ENCODE measurements at places on chromosomes 5 and 9. TPM values are rescaled to one million over a fixed set of nuclear protein-coding genes. Genes with fewer than 3 reads are reported as not detected.

Gene ZNF622
- 24.3 TPM for total RNA-seq

Gene HK3
- total RNA-seq = 0.77 TPM

Gene PCDHGA4
- 1.5 TPM for total RNA-seq

Gene ADGRV1
- 13.6 TPM for total RNA-seq

Gene ZNF883
- total RNA-seq = 12.9 TPM

Gene MED7
- 11.4 TPM for total RNA-seq

GRCh38 chr9:101365181-101365580 lies 19.6 kb downstream of the BAAT start:
- DNase-seq = no peak
- no peak overlapping the region for H3K4me3 ChIP-seq
- peaks cover 5% of the 10 kb centered on the region for H3K4me1 ChIP-seq
- no peaks in the 10 kb centered on the region for H3K27me3 ChIP-seq
- no peaks in the 10 kb centered on the region for H3K36me3 ChIP-seq

GRCh38 chr5:172170251-172170701 lies 17.7 kb downstream of the STK10 start:
- DNase-seq = no peak
- H3K4me3 ChIP-seq = no peak overlapping the region
- H3K27me3 ChIP-seq = no peaks in the 10 kb centered on the region
- H3K27ac ChIP-seq = no peak overlapping the region

GRCh38 chr5:141095263-141095641 lies 837 bp downstream of the PCDHB2 start:
- peak overlapping the region; percentile 96 for H3K27ac ChIP-seq
- peaks cover 39% of the 10 kb centered on the region for H3K36me3 ChIP-seq

- H3K27ac ChIP-seq = no peak overlapping the region
- no peak for DNase-seq
- peaks cover 3% of the 10 kb centered on the region for H3K4me1 ChIP-seq
- H3K27me3 ChIP-seq = no peaks in the 10 kb centered on the region
Measured at GRCh38 chr9:18463991-18464390, 10.0 kb upstream of the ADAMTSL1 start.

DNA sequence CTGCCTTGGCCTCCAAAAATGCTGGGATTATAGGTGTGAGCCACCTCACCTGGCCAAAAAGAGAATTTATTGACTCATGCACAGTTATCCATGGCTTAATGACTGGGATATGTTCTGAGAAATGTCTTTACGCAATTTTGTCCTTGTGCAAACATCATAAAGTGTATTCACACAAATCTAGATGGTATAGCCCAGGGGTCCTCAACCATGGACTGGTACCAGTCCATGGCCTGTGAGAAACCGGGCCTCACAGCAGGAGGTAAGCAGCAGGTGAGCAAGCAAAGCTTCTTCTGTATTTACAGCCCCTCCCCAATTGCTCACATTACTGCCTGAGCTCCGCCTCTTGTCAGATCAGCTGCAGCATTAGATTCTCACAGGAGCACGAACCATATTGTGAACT lies 12.4 kb upstream of the SIL1 start:
- peaks cover 25% of the 10 kb centered on the region for H3K4me1 ChIP-seq
- no peaks in the 10 kb centered on the region for H3K36me3 ChIP-seq
- H3K27ac ChIP-seq = peak overlapping the region; percentile 18
- no peaks in the 10 kb centered on the region for H3K27me3 ChIP-seq
- no peak overlapping the region for H3K4me3 ChIP-seq
- DNase-seq = no peak

DNA sequence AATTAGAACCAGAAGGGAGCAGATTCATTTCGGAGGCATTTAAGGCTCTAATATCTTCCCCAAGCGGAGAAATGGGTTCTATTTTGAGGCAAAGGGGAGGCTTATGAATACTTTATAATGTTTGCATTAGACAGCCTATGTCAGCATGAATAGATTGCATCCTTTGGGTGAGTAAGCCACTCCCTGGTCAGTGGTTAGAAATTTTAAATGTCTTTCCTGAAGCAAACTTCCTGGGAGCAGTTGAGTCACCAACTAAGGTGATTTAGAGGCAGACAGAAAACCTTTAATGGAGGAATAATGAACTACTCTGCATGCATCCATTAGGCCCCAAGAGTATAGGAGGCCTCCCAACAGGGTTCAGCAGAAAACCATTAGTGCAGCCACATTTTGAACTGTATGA lies 204.9 kb downstream of the ELAVL2 start:
- no peak for DNase-seq
- H3K4me1 ChIP-seq = peaks cover 13% of the 10 kb centered on the region
- H3K4me3 ChIP-seq = no peak overlapping the region
- H3K27me3 ChIP-seq = no peaks in the 10 kb centered on the region

DNA sequence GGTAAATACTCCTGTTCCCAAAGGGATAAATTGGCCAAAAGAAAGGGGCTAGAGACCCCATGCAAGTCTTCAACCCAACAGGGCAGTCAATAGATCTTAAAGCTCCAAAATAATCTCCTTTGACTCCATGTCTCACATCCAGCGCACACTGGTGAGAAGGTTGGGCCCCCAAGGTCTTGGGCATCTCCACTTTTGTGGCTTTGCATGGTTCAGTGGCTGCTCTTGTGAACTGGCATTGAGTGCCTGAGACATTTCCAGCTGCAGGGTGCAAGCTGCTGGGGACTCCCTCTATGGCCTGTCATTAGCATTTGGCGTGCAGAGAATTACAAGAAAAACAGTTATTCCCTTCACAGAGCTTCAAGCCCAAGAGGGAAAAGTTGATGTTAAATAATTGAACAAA lies 224.7 kb downstream of the MTRR start:
- no peaks in the 10 kb centered on the region for H3K36me3 ChIP-seq
- DNase-seq = no peak
- no peak overlapping the region for H3K27ac ChIP-seq

- no peak overlapping the region for H3K27ac ChIP-seq
- no peaks in the 10 kb centered on the region for H3K36me3 ChIP-seq
- H3K4me1 ChIP-seq = peaks cover 16% of the 10 kb centered on the region
- DNase-seq = no peak
- peaks cover 31% of the 10 kb centered on the region for H3K27me3 ChIP-seq
Measured at GRCh38 chr5:176184608-176185132, 53.6 kb upstream of the SIMC1 start.

GRCh38 chr5:107028938-107029337 lies 641.8 kb downstream of the EFNA5 start:
- H3K27ac ChIP-seq = no peak overlapping the region
- no peaks in the 10 kb centered on the region for H3K36me3 ChIP-seq
- H3K27me3 ChIP-seq = peaks cover 1% of the 10 kb centered on the region
- H3K4me1 ChIP-seq = peaks cover 4% of the 10 kb centered on the region

- H3K4me1 ChIP-seq = peaks cover 29% of the 10 kb centered on the region
- DNase-seq = no peak
- H3K27me3 ChIP-seq = peaks cover 62% of the 10 kb centered on the region
- H3K36me3 ChIP-seq = peaks cover 16% of the 10 kb centered on the region
- H3K4me3 ChIP-seq = no peak overlapping the region
Measured at GRCh38 chr9:123678038-123678877, 251.7 kb downstream of the DENND1A start.

DNA sequence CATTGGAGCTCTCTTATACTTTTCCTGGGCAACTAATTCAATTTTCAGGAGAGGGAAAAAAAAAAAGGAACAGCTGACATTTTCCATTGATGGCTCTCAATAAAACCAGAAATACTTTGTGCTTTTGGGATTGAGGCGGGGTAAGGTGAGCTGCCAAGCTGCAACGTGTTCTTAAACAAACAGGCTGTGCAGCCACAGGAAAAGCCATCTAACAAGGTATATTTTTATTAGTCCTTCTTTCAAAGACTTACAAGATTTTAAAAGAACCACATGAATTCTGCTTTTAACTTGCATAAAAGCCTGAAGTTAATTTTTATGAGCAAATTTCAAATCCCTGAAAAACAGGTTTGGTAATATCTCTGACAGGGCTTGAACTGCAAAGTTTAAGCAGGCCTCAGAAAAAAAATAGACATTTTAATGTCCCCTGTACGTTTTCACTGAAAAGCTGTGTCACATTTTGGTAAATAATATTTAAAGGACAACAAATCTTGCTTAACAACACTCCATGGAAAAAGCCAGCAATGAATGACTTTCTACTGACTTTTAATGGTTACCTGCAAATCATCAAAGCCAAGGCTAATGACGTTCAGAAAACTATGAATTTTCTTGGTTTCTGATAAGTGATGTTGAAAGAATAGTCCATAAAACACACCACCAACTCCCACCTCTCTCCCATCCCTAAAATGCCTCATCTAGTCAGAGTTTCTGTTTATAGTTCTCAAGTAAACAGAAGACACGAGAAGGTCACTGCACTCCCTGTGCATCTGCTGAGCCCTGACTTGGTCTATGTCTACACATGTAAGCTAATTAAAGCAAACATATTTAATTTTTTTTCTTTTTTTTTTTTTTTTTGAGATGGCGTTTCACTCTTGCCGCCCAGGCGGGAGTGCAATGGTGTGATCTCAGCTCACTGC lies 433.6 kb downstream of the PIK3R1 start:
- no peaks in the 10 kb centered on the region for H3K27me3 ChIP-seq
- peak overlapping the region; percentile 86 for H3K27ac ChIP-seq
- H3K36me3 ChIP-seq = no peaks in the 10 kb centered on the region
- no peak for DNase-seq
- H3K4me3 ChIP-seq = peak overlapping the region; percentile 34

DNA sequence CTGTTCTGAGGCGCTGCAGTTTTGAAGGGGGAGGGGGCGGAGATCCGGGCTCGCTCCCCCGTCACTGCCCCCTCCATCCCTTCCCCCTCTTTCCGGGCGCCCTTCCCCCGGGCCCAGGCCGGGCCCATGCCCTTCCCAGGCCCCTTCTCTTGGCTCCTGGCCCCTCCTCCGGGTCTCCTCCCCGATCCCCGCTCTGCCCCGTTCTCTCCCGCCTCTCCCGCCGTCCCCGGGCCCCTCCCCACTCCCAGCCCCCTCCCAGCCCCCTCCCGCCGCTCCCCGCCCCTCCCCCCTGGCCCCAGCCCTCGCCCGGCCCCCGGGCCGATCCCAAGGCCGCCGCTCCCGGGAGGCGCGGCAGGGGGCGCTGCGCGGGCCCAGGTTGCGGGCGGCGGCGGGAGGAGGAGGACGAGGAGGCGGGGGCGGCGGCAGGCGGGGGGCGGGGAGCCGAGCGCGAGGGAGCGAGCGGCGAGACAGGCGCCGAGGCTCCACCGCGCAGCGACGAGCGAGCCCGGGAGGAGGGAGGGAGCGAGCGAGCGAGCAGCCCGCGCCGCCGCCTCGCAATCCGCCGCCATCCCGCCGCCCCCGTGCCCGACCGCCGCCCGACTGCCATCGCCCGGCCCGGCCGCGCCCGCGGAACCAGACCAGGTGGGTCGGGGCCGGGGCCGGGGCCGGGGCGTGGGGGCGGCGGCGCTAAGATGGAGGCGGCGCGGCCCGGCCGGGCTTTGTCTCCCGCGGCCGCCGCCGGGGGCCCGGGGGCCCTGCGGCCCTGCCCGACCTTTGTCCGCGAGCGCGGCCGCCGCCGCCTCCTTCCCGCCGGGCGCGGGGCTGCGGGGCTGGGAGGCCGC lies at the start of gene PRRC2B:
TSS of gene PRRC2B (plus strand) at position 465 of the 842 bp plus-strand sequence. CDS start 36,059 bp downstream, outside the sequence.
- no peaks in the 10 kb centered on the region for H3K27me3 ChIP-seq
- H3K36me3 ChIP-seq = no peaks in the 10 kb centered on the region
- peaks cover 44% of the 10 kb centered on the region for H3K4me1 ChIP-seq
- H3K4me3 ChIP-seq = peak within 1 kb of the TSS; percentile 98

GRCh38 chr5:52063186-52063585 lies 679.9 kb downstream of the ISL1 start:
- no peaks in the 10 kb centered on the region for H3K36me3 ChIP-seq
- H3K27me3 ChIP-seq = no peaks in the 10 kb centered on the region
- H3K27ac ChIP-seq = no peak overlapping the region
- no peaks in the 10 kb centered on the region for H3K4me1 ChIP-seq

DNA sequence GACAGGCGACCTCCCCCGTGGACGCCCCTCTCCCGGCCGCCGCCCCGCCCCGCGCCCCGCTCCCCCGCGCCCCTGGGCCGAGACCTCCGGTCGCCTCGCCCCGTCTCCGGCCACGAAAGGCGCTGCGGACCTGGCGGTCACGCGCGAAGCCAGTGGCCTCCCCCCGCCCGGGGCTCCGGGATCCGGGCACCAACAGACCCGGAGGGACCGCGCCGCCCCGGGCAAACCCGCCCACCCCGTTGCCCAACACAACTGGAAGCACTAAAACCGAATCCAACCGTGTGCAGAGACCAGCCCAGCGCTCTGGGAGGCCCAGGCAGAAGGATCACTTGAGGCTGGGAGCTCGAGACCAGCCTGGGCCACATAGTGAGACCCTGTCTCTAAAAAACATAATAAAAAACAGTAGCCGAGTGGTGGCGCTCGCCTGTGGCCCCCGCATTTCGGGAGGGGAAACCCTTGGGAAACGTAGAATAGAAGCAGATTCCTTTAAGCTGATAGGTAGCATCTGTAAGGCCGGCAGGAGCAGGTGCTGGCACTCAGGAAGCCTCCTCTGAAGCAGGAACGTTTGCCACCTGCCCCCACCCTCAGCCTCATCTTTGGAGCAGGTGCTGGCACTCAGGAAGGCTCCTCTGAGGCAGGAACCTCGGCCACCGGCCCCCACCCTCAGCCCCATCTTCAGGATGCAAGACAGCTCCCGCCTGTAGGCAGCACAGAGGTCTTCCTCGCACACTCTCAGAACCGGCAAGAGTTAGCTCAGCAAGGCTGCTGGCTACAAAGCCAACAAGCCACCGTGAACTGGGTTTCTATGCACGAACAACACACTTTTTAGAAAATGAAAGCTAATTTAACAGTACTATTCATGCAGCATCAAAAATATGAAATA lies 4.6 kb upstream of the SLC9A3 start:
- no peaks in the 10 kb centered on the region for H3K36me3 ChIP-seq
- peaks cover 68% of the 10 kb centered on the region for H3K27me3 ChIP-seq
- no peak overlapping the region for H3K27ac ChIP-seq
- peak overlapping the region; percentile 23 for H3K4me3 ChIP-seq

DNA sequence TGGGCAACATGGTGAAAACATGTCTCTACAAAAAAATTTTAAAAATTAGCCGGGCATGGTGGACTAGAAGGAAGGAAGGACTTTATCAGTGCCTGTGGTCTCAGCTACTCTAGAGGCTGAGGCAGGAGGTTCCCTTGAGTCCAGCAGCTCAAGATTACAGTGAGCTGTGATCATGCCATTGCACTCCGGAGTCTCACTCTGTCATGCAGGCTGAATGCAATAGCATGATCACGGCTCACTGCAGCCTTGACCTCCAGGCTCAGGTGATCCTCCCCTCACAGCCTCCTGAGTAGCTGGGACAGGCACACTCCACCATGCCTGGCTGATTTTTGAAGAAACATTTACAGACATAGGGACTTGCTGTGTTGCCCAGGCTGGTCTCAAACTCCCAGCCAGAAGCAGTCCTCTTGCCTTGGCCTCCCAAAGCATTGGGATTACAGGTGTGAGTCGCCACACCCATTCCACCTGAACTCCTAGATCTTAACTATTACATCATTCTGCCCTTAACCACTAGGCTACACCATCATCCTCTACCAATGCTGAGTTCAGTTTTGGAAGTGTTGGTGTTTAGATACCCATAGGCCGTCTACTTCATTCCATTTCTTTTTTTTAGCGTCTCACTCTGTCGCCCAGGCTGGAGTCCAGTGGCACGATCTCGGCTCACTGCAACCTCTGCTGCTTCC lies 2.0 kb upstream of the URM1 start:
- H3K36me3 ChIP-seq = no peaks in the 10 kb centered on the region
- H3K4me3 ChIP-seq = no peak overlapping the region
- H3K27me3 ChIP-seq = no peaks in the 10 kb centered on the region
- peaks cover 41% of the 10 kb centered on the region for H3K4me1 ChIP-seq

- peaks cover 9% of the 10 kb centered on the region for H3K36me3 ChIP-seq
- no peak overlapping the region for H3K27ac ChIP-seq
- peaks cover 24% of the 10 kb centered on the region for H3K27me3 ChIP-seq
- peaks cover 29% of the 10 kb centered on the region for H3K4me1 ChIP-seq
Measured at GRCh38 chr5:168793841-168794837, 215.0 kb upstream of the PANK3 start.

GRCh38 chr5:4095918-4096630 lies 500.4 kb downstream of the IRX1 start:
- H3K36me3 ChIP-seq = no peaks in the 10 kb centered on the region
- no peak overlapping the region for H3K4me3 ChIP-seq
- H3K27me3 ChIP-seq = peaks cover 22% of the 10 kb centered on the region
- H3K27ac ChIP-seq = no peak overlapping the region
- H3K4me1 ChIP-seq = peaks cover 12% of the 10 kb centered on the region
